ENCODE measurements at places on chromosomes 6 and 20.

DNA sequence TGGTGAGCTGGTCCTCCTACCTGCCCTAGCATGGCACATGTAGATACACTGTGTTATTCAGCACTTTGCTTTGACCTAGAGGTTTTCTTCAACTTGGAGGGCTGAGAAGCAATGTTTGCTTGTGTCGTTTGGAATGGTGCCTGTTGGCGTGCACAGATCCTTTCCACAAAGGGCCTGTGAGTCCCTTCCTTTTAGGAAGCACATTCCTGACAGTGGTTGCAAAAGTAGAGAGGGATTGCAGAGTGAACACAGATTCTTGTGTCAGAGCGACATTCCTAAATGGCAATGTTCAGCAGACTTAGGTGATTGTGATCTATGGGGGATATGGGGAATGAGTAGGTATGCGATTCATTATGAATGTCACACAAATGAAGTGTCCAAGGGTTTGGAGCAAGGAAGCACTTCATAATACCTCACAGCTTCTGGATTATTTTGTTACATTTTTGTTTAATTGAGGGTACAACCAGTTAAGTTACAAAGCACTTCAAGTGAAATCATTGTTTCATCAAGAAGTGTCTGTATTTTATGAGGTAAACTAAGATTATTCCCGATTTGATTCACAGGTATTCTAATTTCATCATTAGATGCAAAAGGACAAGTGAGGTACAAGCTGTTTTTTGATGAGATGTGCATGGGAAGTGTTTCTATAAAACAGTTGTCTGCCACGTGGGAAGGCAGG lies 713 bp upstream of the RNF144B start:
- DNase-seq = no peak

GRCh38 chr6:156423075-156423474 lies 354.1 kb upstream of the ARID1B start:
- DNase-seq = no peak

- no peak for DNase-seq
Measured at GRCh38 chr6:169620171-169621130, 81.4 kb downstream of the WDR27 start.

GRCh38 chr20:18571578-18571977 lies 4.3 kb downstream of the SMIM26 start:
- no peak for DNase-seq

DNA sequence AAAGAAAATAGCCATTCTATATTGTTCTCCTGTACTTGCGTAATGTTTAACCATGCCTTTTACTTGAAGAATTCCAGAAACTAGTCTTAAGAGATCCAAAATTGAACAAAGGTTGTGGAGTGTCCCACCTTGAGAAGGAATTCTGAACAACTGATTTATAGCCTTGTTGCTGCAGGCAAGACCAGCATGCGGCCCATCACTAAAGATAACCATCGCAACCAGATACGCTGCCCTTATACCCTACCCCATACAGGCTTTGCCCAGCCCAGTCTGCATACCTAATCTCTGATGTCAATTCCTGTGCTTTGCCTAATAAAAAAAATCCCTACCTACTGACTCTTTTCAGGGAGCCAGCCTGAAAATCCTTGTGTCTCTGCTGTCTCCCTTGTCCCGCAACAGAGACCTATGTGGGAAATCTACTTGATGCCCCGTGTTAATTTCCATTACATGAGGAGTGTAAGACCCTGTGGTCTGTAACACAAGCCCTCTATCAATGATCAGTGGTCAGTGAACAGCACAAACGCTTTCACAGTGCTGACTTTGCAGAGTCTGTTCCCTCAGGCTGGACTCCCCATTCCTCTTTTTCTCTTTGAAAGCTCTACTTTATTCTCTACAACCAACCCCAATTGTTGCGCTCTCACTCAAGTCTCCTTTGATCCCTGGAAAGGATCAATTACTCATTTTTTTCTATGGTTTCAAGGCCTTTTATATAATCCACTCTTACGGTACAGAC lies 125.7 kb upstream of the BTBD3 start:
- DNase-seq = no peak

- DNase-seq = no peak
Measured at GRCh38 chr6:9647599-9647998, 767.3 kb downstream of the TFAP2A start.

DNA sequence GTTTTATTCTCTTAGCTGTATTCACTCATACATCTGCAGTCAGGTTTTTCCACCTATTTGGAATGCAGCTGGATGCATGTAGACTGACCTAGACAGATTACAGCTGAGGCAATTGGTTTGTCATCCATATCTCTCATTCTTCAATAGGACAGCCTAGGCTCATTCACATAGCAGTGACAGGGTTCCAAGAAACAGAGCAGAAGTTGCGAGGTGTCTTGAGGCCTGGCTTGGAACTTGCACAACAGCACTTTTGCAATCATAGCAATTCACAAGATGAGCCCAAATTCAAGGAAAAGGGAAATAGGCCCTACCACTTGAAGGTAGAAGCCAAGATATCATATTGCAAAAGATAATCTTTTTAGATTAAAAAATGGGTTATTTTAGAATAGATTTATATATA lies 508.9 kb upstream of the JAG1 start:
- DNase-seq = no peak

DNA sequence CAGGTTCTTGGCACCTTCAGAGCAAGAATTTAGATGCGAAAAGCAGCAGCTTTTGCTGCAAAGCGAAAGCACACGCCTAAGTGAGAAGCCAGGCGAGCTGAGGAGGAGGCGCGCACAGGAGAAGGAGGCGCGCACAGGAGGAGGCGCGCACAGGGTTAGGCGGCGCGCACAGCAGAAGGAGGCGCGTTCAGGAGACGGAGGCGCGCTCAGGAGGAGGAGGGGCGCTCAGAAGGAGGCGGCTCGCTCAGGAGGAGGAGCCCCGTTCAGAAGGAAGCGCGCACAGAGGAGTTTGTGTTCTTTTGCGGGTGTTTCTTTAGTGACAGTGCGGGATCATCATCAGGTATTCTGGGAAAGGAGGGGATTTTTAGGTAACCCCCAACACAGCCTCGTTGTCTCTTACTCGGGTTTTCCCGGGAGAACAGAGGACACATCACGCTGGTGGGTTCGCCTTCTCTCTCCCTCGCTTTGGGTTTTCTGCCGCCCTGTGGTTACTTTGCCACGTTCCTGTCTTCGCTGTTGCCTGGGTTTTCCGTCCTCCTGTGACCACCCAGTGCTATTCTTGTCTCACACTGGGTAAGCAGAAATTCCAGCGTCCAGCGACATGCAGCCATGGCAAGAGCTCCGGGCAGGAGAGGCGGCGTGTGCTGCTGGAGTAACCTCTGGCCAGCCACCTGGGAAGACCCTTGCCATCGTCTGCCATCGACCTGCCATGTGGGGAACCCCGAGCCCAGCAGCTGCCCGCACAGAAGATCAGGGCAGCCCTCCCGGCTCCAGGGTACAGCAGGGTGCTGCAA lies 47.0 kb downstream of the WDR27 start:
- DNase-seq = no peak

DNA sequence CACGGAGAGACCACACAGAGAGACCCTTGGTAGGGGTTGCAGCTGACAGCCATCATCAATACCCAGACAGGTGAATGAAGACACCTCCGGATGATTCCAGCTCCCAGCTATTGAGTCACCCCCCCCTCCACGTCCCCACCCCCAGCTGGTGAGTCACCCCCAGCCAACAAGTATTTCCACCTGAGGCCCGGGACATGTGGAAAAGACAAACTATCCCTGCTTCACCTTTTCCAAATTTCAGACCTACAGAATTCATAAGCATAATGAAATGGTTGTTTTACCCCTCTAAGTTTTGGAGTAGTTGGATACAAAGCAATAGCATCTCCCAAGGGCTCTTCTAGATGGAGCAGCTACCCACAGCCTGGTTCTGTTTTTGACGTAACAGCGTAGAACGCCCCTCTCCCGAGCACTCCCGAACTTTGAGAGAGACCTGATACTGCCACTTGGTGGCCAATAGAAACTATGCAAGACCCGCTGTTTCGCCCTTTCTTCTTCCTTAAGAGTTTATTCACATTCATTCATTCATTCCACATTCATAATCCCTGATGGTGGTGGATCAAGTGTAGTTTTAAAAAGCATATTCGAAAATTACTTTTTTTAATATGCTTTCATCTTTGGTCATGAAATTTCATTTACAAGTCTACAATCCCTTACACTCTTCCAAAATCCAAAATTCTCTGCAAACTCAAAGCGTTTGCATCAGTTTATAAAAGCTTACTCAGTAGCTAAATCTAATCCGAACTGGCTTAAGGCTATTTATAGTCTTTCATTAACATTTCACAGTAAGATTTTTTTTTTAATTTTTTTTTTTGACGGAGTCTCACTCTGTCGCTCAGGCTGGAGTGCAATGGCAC lies 15.1 kb upstream of the PPP1R16B start:
- no peak for DNase-seq

- no peak for DNase-seq
Measured at GRCh38 chr6:42704251-42704936, 18.0 kb downstream of the PRPH2 start.

- DNase-seq = no peak
Measured at GRCh38 chr6:144478483-144478882, 193.3 kb downstream of the UTRN start.

DNA sequence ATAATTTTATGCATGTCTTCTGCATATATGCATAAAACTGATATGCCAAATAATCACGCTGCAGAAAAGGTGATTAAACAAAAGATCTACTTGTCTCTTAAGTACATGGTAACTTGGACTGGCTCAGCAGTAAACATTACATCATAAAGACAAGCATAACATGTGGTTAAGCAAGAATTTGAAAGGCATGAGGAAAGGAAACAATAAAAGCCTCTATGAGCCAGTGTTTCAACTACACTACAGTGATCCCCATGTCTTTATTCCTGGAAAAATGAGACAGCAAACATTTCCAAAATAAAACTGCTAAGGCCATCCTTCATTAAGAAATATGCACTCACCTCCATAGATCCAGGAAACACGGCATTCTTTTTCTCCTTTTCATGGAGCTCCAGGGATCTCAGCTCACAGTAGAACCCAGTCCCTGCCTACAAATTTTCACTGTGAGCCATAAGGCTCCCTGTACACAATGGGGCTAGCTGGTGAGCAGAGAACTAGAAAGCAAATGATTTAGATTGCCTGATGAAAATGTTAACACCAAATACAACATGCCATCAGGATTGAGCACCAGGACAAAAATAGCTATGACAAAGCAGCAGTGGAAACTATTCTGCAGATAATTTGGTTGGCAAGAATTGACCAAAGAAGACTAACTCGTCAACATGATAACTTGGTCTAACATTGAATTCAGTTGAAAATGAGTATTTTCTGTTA lies 156.1 kb downstream of the COL21A1 start:
- no peak for DNase-seq

DNA sequence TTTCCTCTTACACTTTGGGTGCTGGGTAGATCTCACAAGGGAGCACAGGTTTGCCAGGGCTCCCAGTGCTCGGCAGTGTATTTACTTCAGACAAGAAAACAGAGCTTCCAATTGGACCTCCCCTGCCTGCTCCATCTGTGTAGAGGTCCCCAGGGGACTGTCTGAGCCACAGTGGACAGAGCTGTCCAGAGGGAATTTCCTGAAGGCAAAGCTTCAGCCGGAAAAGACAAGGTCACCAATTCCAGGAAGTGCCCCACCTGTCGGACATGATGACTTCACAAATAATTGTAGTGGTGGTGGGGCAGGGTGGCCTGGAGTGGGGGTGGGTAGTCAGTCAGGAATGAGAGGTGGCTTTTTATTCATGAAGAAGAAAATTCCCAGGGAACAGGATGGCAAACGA lies 18.6 kb downstream of the ADGRF5 start:
- DNase-seq = no peak

DNA sequence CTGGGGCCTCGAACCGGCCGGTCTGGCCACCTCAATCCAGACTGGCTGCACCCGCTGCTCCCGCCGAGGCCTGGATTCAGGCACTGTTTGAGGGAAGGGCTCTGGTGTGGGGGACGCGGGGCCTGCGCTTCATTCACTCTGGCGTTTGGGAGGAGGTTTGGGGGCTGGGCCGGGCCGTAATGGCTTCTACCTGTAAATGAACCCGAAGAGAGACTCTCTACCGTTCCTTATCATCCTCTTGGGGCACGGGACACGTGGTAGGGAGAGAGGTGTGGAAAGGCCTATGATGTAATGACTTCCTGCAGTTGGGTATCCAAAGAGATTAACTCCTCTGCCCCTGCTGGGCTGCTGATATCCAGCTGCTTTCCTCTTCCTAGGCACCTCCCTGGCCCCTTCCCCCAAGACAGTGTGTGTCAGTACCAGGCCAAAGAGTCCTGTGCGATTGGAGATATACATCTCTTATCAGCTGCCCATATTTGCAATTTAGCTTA lies 1.8 kb downstream of the FOXO3 start:
- peak; percentile 71 for DNase-seq

- no peak for DNase-seq
Measured at GRCh38 chr6:131635384-131636340, 1.4 kb upstream of the ENPP3 start.

GRCh38 chr20:35702051-35702823 lies 3.0 kb downstream of the ROMO1 start:
- no peak for DNase-seq

DNA sequence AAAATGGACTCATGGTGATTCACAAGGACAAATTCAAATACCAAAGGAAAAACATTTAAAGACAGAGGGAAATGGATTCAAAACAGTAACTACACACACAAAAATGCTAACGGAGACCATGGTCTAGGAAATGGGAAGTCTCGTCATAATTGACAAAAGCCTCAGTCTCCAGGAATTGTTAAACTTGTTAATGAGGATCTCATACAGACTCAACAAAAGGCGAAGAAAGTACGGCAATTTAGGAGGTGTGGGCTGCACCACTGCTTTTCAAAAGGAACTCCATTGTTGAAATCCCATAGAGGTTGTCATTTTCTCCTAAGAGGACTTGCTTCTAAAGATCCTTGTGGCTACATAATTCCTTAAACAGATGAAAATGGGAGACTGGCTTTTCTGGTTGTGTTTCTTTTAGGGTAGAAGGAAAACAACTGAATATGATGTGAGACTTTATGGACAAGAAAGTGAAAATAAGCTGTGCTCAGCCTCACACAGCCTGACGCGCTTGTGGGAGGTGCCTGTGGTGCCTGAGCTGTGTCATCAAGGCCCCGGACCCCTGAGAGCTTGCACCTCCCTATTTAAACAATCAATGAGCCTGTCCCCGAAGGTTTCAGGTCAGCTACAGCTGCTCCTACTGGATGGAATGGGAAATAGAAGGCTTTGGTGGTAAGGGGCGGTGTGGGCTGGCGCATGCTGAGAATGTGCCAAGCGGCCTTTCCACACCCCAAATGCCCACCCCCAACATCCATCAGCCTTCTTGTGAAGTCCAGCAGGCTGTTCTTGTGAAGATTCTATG lies 2.5 kb upstream of the CLDN20 start:
- DNase-seq = peak; percentile 54
